ENCODE measurements at places on chromosomes 1 and 21.
A peak's percentile ranks its signal among the peaks of the same experiment; 100 is the strongest.

- ATAC-seq, result no peak
These were observed 14.5 kb downstream of the KRTAP10-1 start for GRCh38 chr21:44525391-44526095.

DNA sequence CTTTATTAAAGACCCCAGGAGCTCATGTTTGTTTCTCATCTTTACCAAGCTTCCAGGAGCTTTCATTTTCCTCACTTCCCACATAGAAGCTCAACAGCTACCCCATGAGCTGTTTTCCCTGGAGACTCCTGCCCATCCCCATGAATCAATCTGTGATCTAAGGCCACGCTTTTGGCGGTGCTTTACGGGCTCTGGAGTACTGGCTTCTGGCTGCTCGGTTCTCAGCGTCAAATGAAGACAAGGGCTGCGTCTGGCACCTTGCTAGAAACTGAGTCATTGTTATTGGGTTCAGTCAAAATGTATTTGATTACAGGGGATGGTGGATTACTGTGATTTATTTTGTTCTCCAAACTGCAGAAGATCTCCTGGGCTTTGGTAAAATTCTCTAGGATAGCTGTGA is 39.9 kb downstream of the ACP6 start:
- ATAC-seq, result no peak

DNA sequence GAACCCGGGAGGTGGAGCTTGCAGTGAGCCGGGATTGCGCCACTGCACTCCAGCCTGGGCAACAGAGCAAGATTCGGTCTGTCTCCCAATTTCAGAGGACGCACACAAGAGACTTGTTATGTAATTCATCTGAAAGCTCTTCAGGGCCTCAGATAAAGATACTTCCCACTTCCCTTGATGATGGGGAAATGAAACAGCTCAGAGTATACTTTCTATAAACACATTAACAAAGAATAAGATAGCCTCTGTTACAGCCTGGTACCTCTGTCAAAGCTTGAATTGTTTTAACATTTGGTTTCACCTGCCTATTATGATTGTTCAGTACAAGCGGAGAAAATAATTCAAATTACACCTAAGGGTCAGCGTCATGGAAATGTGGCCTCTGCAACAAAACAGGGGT is 622.9 kb upstream of the ADGRL4 start:
- no peak for ATAC-seq

DNA sequence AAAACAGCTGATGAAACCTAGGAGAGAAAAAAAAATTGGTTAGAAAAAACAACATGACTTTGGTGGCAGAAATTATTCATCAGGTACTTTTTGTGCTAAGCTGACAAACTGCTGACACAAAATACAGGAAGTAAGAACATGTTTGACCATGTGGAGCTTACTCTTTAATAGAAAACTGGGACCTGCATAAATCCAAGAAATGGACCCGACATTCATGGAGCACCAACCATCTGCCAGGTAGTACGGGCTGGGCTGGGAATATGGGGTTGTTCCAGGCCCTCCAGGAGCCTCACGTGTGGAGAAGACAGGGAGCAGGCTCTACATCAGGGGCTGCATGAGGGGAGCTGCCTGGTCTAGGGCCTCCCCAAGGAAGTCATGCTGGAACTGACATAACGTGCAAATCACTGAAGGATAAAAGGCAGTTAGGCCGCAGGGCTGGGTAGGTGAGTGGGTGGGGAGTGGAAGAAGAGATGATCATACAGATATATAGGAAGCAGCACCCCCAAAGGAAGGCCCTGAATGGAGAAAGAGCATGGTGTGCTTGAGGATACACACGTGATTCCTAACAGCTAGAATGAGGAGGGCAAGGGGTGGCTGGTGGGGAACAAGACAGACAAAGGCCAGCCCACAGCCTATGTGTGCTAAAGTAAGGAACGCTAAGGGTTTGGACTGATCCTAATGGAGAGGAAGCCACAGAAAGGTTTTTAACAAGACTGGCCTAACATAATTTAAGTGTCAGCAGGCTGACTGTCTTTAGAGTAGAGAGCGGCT is 26.1 kb downstream of the CD58 start:
- no peak for ATAC-seq

DNA sequence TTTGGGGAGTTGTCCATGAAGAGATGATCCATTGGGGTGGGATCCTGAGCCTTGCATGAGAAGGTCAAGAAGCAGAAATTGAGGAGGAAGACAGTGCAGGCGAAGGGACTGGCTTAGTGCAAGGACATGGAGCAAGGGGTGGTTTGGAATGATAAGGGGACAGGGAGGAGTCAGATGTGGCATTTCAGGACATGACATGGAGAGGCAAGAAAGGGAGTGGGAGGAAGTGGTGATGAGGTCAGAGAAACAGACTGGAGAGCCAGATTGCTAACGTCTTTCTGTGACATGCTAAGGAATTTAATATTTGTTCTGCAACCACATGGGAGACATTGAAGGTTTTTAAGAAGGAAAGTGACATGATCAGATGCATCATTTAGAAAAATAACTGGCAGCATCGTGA is 346.8 kb upstream of the FMN2 start:
- no peak for ATAC-seq

GRCh38 chr1:221069986-221070385 is 190.7 kb downstream of the HLX start:
- ATAC-seq, result no peak

DNA sequence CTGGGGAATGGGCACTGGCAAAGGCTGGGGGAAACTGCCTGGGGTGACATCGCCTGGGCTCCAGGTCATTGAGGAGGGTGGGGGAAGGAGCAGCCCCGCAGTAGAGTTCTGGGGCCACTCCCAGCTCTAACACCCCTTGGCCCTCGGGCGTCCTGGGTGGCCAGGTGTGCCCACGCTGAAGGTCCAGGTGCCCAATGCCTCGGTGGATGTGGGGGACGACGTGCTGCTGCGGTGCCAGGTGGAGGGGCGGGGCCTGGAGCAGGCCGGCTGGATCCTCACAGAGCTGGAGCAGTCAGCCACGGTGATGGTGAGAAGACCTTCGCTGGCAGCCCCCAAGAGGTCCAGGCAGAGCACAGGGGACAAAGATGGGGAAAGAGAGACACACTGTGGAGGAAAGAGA is 7.7 kb downstream of the NTRK1 start:
- no peak for ATAC-seq

DNA sequence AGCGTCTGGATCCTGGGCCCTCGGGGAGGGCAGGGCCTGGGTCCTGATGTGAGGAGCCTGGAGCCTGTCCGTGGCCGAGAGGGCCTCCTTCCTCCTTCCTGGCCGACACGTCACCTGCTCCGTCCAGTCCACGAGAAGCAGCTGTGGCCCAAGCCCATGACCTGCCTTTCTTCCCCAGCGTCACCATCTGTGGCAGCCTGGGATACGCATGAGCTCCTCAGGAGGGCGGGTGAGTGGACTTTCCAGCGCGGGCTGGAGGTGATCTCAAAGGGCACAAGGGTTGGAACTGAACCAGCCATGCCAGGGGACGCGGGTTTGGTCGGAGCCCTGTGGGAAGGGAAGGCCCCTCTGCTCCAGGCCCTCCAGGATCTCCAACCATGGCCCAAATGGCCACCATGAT is 90.4 kb downstream of the DHRS3 start:
- no peak for ATAC-seq

DNA sequence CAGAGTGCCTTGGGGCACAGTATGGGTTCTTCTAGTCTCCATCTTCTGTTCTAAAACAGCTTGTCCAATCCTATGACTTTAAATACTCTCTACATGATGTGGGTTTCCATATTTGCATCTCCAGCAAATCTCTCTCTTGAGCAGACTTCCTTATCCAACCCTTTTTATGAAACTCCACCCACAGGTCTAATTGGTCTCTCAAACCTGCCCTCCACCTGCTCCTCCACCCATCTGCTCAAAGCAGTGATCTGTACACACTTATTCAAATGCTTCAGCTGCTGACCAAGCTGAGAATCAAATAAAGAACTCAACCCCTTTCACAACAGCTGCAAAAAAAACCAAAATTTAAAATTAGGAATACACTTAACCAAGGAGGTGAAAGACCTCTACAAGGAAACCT is 11.5 kb downstream of the MCOLN2 start:
- ATAC-seq, result no peak

DNA sequence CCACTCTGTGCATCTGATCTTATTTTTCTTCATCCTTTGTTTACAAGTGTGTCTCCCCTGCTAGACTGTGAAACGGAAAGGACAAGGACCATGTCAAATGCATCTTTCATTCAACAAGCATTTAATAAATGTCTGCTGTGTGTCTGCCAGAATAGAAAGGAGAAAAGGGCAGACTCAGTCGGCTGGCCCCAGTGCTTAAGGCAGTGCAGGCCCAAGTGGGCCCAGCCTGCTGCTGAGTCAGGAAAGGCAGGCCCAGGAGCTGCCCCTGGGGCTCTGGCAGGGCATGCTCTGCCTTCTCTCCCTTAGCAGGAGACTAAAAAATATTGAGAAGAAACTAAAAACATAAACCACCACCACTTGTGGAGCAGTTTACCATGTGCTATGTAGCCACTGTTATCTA is 38.1 kb downstream of the PLEKHA6 start:
- ATAC-seq, result peak; percentile 33

- no peak for ATAC-seq
These were observed 1.3 kb downstream of the SLC41A1 start for GRCh38 chr1:205811660-205812059.

DNA sequence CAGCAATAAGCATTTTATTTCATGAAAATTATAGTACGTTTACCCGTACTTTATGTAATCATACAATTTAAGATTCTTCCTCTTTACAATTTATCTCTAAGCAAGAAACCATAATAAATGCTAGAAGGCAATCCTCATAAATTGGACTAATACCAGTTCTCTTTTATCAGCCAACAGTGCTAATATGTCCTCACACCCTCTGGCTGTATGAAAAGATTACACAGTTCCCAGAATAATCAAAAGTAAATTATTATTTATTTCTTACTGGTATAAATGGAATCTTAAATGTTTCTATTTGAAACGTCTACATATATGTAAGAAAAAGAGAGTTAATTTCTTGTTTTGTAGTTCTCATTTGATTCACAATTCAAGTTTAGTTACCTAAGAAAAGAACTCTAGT is 3.1 kb upstream of the CDKN2C start:
- no peak for ATAC-seq

DNA sequence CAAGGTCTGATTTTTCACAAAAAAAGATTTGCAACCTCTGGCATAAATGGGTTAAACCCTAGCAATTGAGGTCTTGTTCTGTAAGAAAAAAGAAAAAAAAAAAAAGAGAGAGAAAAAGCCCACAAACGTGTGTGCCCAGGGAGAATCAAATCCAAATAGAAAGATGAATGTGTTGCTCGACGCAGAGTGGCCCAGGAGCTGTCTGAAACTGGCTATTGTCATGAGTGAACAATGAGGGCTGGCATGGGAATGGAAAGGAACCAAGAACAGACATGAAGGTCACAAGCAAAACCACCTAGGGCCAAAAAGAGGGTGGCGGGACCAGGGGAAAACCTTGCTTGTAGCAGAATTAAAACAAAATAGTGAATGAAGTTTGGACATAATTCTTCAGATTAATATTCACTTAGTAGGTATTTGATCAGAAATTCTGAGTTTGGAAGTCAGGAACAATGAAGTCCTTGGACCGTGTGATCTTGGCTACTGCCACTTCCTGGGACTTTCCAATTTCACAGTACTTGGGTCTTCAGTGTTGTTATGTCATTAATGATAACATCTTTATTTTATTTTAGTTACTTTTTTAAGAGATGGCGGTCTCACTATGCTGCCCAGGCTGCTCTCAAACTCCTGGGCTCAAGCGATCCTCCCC is 3.1 kb downstream of the ENO1 start:
- ATAC-seq, result no peak

GRCh38 chr1:41663671-41664400 is 179.4 kb upstream of the EDN2 start:
- ATAC-seq, result no peak

GRCh38 chr1:65924471-65924870 is 131.8 kb downstream of the PDE4B start:
- no peak for ATAC-seq

GRCh38 chr1:100328133-100328532 is 24.2 kb upstream of the CDC14A start:
- ATAC-seq, result no peak

DNA sequence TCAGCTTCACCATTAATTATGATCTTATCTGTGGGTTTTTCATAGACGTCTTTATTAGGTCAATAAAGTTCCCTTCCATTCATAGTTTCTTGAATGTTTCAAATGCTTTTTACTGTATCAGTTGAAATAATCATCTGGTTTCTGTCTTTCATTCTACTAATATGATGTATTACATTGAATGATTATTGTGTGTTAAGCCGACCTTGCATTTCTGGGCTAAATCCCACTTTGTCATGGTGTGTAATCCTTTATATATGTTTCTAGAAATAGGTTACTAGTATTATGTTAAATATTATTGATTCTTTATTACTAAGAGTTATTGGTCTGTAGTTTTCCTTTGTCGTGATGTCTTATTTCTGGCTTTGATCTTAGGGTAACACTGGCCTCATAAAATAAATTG is 134.9 kb downstream of the FASLG start:
- ATAC-seq, result no peak

DNA sequence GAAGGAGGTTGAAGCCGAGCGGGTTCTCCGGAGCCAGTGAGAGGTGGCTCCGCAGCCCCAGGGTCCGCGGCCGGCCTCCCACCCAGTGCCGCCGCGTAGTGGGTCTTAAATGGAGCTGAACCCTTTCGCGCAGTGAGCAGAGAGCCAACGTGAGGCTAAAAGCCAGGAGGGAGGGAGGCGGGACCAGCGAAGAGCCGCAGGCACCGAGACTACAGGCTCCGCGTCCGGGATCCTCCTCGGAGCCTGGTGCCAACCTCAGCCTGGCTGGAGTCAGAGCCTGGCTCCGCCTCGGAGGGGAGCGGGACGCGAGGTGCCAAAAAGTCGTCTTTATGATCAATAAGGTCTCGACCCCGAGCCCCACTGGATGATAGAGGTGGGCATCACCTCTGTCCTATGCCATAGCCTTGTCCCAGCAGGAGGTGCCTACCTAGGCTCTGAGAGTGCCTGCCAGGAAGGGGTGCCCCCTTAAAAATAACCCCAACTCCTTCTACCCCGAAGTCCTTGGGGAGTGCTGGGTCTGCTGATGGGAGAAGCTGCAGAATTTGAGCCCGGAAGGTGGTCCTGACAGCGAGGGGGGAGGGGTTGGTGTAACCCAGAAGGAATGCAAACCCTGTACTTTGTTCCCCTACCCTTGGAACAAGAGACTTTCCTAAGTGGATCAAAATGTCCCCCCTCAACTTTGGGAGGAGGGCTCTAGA is 1.6 kb downstream of the IGSF21 start:
- ATAC-seq, result no peak

- ATAC-seq, result no peak
These were observed 99.5 kb upstream of the DUSP10 start for GRCh38 chr1:221841251-221841982.

DNA sequence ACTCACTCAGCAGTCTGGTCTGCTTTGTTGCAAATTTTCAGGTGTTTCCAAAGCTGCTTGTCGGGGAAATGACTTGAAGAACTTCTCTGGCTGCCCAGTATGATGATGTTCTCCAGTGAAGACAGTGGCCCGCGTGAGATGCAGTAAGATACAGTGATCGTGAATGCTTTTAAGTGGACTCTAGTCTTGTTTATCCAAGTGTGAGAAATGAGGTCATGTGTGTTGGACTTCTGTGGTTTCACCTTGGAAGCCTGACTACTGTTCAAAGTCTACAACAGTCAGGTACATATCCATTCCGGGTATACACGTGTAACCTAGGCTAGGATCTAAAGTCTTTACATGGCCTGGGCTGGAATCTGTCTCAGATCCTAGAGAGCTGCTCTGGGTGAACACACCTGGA is 29.1 kb downstream of the ZNF695 start:
- ATAC-seq, result no peak
